Heart left ventricle (tissue), 16 donors: ENCODE measurements at places on chromosomes 5 and 9. TPM values are rescaled to one million over a fixed set of nuclear protein-coding genes. Genes with fewer than 3 reads are reported as not detected.

Gene PRRX2
- total RNA-seq = 1.00 TPM

Gene GABRP
- not detected for total RNA-seq

Gene CCT5
- total RNA-seq = 115 TPM

Gene F12
- total RNA-seq = not detected

Gene MEIKIN
- not detected for total RNA-seq

Gene NPR3
- total RNA-seq = 104 TPM

Gene GFM2
- 33.1 TPM for total RNA-seq

Gene QRFP
- total RNA-seq = not detected

Gene GFI1B
- 0.32 TPM for total RNA-seq

Gene ADAMTS19
- 0.50 TPM for total RNA-seq

Gene OLFML2A
- 69.9 TPM for total RNA-seq

Gene CCDC192
- total RNA-seq = not detected

Gene TAF11L9
- total RNA-seq = not detected

Gene SIT1
- total RNA-seq = not detected

Gene RASGEF1C
- total RNA-seq = not detected

Gene PCDHGB1
- total RNA-seq = 10.0 TPM

Gene CTSV
- 0.46 TPM for total RNA-seq

Gene RLN2
- total RNA-seq = not detected

Gene AGGF1
- total RNA-seq = 18.9 TPM

Gene GDA
- not detected for total RNA-seq

Gene ECSCR
- total RNA-seq = 18.3 TPM

Gene PROB1
- total RNA-seq = 38.1 TPM

Gene ROPN1L
- total RNA-seq = not detected

Gene LCN9
- total RNA-seq = not detected

Gene NANS
- total RNA-seq = 59.0 TPM

Gene RGS3
- 139 TPM for total RNA-seq

Gene ARL10
- 3.4 TPM for total RNA-seq

Gene IFNA21
- not detected for total RNA-seq

Gene SPATA31C1
- total RNA-seq = not detected

Gene ANKRD18A
- 3.1 TPM for total RNA-seq

Gene ANKRD18B
- not detected for total RNA-seq

Gene PCDHB9
- total RNA-seq = 0.62 TPM

Gene PAEP
- not detected for total RNA-seq

Gene POU5F2
- 0.24 TPM for total RNA-seq

Gene ANGPTL2
- 54.9 TPM for total RNA-seq

Gene CDC23
- total RNA-seq = 12.9 TPM

Gene C6
- total RNA-seq = 134 TPM

Gene CCDC152
- total RNA-seq = 1.5 TPM

Gene ANKRD34B
- total RNA-seq = not detected

Gene SPATA31E1
- total RNA-seq = not detected

Gene CDH18
- not detected for total RNA-seq

Gene MFAP3
- total RNA-seq = 46.8 TPM

Gene JAK2
- total RNA-seq = 33.3 TPM

Gene PHPT1
- 386 TPM for total RNA-seq

Gene SLCO4C1
- 0.40 TPM for total RNA-seq

Gene TMEM171
- total RNA-seq = not detected

Gene SHC3
- 0.52 TPM for total RNA-seq

Gene GABRB2
- total RNA-seq = not detected

Gene MARCOL
- total RNA-seq = not detected

Gene SLC34A1
- not detected for total RNA-seq

Gene STC2
- total RNA-seq = 3.9 TPM

Gene ALDH1B1
- total RNA-seq = 15.3 TPM

Gene ZNF169
- 0.99 TPM for total RNA-seq

Gene MLANA
- not detected for total RNA-seq

Gene ZCCHC9
- 11.1 TPM for total RNA-seq

Gene DNM1
- 4.4 TPM for total RNA-seq

Gene MRRF
- total RNA-seq = 36.0 TPM
